ENCODE measurements at places on chromosomes 2 and 18. TPM values are rescaled to one million over a fixed set of nuclear protein-coding genes. Genes with fewer than 3 reads are reported as not detected.

DNA sequence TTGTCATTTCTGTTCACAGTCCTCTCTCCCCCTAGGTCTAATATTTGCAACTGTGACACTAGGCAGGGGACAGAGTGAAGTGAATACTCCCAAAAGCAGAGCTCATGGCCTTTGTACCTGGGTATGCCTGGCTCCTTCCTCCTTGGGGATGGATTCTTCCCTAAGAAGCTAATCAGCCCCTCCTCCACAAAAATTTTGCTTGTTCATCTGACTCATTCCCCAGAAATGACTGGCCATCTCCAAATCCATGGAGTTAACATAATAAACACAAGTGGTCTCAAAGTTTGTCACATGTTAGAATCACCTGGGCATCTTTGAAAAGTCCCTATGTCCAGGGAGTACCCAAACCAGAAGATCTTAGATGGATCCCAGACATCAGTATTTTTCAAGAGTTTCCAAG is 65.3 kb downstream of the SUCLG1 start:
- no peak for DNase-seq

- DNase-seq, result no peak
Observed at GRCh38 chr2:53247956-53248735, 519.5 kb upstream of the CHAC2 start.

The GRB14 gene
- 6.9 TPM for total RNA-seq

The DUSP11 gene
- 49.0 TPM for total RNA-seq

The PID1 gene
- 13.0 TPM for total RNA-seq

The CFC1 gene
- total RNA-seq, result not detected

DNA sequence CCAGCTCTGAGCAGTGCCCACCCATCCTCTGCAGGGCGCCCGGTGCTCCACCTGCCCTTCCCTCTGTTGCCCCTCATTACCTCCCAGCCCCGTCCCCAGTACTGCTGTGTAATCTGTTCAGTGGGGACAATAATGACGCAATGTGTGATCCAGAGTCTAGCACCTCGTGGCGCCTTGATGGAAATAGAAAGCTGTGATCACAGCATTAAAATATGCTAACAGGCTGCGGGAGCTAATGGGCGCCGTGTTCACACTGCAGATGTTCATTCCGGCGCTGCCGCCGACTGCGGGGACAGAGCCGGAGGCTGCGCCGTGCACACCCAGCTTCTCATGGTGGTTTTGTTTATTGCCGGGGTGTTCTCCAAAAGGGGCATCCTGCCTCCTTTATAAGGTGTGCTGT is 235.2 kb downstream of the LDLRAD4 start:
- no peak for DNase-seq

DNA sequence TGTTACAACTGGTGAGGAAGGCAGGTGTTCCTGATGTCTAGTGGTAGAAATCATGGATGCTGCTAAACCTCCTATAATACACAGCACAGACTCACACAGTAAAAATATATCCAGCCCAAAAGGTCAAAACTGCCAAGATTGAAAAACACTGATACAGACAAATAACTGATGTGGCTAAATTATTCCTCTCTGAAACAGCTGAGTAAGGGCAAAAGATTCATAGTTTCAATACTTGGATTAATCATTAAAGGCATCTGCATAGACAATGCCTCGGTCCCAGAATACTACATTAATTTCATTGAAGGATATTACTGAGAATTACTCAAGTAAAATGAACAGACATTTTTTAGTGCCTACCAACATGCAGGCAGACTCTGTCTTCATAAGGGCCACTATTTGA is 180.7 kb upstream of the CRIM1 start:
- DNase-seq, result no peak

The TXNDC2 gene
- total RNA-seq, result 0.16 TPM

The SAG gene
- total RNA-seq, result not detected
